IMR-90 (cell line): ENCODE measurements at places on chromosomes 6 and 20. TPM values are rescaled to one million over a fixed set of nuclear protein-coding genes. Genes with fewer than 3 reads are reported as not detected.
A peak's percentile ranks its signal among the peaks of the same experiment; 100 is the strongest.

Gene FOXC1
- total RNA-seq: 1.3 and 1.9 TPM in 2 replicates

Gene HLA-DMA
- total RNA-seq: 1.7 and 2.3 TPM in 2 replicates

Gene OR12D3
- not detected in 2 replicates for total RNA-seq

Gene PTPN1
- total RNA-seq: 31.7 and 38.0 TPM in 2 replicates

DNA sequence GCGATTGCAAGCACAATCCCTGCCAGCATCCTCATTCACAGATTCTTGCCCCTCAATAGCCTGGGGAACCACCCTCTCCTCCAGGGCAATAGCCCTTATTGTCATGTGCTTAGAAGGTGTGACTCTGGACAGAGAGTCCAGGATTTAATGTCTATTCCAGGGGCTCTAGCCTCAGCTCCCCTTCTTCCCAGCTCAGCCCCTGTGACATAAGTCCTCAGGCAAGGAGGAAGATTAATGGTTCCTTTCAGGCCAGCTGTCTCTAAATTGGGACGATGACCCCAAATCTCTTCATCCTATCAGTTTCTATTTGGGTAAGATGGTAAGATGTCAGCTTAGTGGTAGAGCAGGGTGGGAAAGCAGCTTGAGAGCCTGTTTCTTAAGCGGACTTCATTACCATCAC lies 8.1 kb downstream of the LRFN2 start:
- H3K27me3 ChIP-seq: no peaks in the 10 kb centered on the region; the same call in 1 of the 2 replicates
- no peaks in the 10 kb centered on the region for H3K4me1 ChIP-seq
- no peak for DNase-seq
- no peaks in the 10 kb centered on the region for H3K36me3 ChIP-seq

- H3K27ac ChIP-seq: no peak overlapping the region
- no peaks in the 10 kb centered on the region for H3K36me3 ChIP-seq
- H3K27me3 ChIP-seq: no peaks in the 10 kb centered on the region
- H3K4me3 ChIP-seq: no peak overlapping the region
Observed at GRCh38 chr6:11621119-11621518, 83.6 kb downstream of the TMEM170B start.

DNA sequence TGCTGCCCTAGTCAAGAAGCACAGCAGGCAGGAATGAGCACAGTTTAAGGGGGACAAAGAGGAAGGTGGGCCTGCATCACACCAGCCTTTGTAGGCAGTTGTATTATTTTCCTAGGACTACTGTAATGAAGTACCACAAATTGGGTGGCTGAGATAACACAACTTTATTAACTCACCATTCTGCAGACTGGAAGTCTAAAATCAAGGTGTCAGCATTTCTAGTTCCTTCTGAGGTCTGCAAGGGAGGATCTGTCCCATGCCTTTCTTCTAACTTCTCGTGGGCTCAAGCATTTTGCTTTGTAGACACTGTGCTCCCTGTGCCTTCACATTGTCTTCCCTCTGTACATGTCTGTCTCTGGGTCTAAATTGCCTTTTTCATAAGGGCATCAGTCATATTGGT lies 488.5 kb upstream of the JARID2 start:
- no peak overlapping the region for H3K4me3 ChIP-seq
- DNase-seq: no peak
- no peaks in the 10 kb centered on the region; the same call in 1 of the 2 replicates for H3K4me1 ChIP-seq
- H3K27me3 ChIP-seq: no peaks in the 10 kb centered on the region

DNA sequence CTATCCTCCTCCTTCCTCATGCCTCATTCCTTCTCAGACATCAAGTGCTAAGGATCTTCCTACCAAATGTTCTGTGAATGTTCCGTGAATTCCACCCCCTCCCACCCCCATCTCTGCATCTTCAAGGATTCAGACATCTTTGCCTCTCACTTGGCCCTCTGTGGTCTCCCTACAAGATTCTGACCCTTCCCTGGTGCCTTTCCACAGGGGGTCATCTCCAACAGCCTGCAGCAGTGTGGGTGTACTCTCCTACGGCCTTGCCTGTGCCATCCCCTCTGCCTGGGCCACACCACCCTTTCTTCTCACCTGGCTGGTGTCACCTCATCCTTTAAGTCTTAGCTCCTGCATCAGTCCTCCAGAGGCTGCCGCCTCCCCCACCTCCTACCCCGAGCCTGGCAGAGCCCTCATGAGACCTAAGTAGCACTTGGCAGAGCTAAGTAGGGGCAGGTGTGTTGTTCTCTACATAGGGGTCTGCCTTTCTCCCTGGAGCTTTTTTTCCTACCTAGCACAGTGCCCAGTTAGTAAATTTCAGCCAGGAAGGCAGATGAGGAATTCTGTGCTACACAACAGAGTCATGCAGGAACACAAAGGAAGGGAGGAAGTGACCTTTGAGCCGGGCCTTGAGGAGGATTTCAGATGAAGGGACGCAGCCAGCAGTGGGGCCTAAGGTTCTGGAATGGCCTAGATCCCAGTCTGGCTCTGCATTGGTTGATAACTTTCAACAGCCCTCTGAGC lies 43.1 kb downstream of the TM9SF4 start:
- no peak overlapping the region for H3K4me3 ChIP-seq
- H3K4me1 ChIP-seq: peaks cover 7% of the 10 kb centered on the region; the same call in 1 of the 2 replicates
- H3K27ac ChIP-seq: no peak overlapping the region
- no peak for DNase-seq
- no peaks in the 10 kb centered on the region for H3K27me3 ChIP-seq
- peaks cover 53% of the 10 kb centered on the region for H3K36me3 ChIP-seq

GRCh38 chr6:41942067-41942851 lies 651 bp upstream of the CCND3 start:
- peaks cover 27% of the 10 kb centered on the region for H3K4me1 ChIP-seq
- H3K4me3 ChIP-seq: peak overlapping the region; percentile 46
- DNase-seq: peak; percentile 88
- H3K27ac ChIP-seq: peak overlapping the region; percentile 69
- no peaks in the 10 kb centered on the region for H3K27me3 ChIP-seq

DNA sequence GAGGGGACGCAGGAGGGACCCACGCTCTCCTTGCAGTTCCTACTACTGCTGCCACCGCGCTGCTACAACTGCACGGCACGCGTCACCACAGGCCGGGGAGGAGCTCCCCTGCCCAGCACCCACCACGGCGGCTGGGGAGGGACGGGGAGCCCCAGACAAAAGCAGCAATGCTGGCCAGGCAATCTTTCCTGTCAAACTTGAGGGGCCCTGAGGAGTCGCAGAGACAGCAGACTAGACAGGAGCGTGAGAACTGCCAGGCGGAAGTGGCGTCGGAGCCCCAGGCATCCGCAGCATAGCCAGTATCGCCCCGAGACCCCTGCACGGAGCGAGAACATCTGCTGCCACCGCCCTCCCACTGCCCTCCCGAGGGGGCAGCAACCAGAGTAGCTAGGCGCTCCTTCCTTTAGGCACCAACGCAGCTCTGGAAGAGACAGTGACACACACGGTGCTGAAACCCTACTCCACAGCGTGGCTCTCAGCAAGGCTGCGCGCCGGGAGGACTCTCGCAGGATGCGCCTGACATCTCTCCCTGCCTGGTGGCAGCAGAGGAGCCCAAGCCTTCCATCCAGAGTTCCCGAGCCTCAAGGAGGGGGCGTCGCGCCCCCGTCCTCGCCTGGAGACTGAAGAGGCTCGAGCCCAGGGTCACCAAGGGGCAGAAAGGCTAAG lies 2.2 kb downstream of the TAF4 start:
- peaks cover 16% of the 10 kb centered on the region for H3K4me1 ChIP-seq
- peak overlapping the region; percentile 35; the same call in 1 of the 2 replicates for H3K4me3 ChIP-seq
- H3K27me3 ChIP-seq: no peaks in the 10 kb centered on the region
- no peak overlapping the region for H3K27ac ChIP-seq
